ENCODE measurements at places on chromosomes 5 and 9.

DNA sequence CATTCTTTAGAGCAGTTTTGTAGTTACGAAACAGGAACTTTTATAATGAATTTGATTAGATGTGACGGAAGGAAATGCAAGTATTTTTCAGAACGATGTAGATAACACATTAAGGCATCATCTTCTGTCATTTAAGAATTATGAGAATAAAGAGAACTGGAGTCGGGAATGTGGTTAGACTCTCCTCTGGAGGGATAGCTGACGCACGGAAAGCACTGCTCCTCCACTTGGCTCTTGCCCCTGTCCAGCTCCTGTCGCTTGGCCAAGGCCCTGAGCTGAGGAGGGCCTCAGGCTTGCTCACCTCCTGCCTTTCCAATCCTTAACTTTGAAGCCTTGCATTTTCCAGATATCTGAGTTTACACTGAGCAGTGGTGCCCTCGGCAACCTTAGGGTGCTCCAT, 60.5 kb downstream of the MAP1B start:
- peaks cover 18% of the 10 kb centered on the region for H3K36me3 ChIP-seq
- H3K4me1 ChIP-seq, result peaks cover 30% of the 10 kb centered on the region
- no peak for DNase-seq
- peaks cover 3% of the 10 kb centered on the region for H3K27me3 ChIP-seq
- no peak overlapping the region for H3K27ac ChIP-seq

GRCh38 chr5:139393497-139394122, 1.3 kb downstream of the PROB1 start:
- peaks cover 16% of the 10 kb centered on the region for H3K27me3 ChIP-seq
- no peak overlapping the region for H3K27ac ChIP-seq
- DNase-seq, result no peak
- H3K36me3 ChIP-seq, result peaks cover 3% of the 10 kb centered on the region

GRCh38 chr5:141657404-141657803, 6.2 kb upstream of the FCHSD1 start:
- peaks cover 21% of the 10 kb centered on the region for H3K27me3 ChIP-seq
- H3K4me1 ChIP-seq, result peaks cover 18% of the 10 kb centered on the region
- H3K27ac ChIP-seq, result no peak overlapping the region

- no peak overlapping the region for H3K27ac ChIP-seq
- H3K36me3 ChIP-seq, result peaks cover 5% of the 10 kb centered on the region
- H3K27me3 ChIP-seq, result no peaks in the 10 kb centered on the region
Observed at GRCh38 chr5:124972703-124973102, 226.3 kb upstream of the ZNF608 start.

DNA sequence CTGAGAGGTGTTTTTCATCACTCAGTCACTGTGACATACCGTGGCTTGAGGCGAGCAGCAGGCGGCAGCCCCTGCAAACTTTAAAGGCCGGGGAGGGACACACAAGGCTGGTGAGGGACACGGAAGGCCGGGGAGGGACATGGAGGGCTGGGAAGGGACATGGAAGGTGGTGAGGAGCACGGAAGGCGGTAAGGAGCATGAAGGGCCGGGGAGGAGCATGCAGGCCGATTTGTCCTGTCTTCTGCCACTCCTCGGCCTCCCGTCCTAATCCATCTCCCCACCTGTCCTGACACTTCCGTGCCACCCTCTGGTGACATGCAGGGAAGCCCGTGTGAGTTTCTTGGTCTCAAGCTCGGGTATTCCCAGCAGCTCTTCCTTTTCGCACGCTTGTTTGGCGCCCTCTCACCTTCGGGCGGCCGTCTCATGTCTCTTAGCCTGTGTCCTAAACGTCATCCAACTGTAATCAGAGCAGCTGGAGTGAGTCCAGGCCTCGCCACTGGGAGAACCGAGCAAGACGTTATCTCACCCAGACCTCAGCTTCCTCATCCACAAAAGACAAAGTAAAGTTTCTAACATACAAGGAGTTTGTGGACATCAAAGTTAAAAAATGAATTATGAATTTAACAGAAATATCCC, 126.5 kb downstream of the MRPL36 start:
- no peaks in the 10 kb centered on the region for H3K4me1 ChIP-seq
- H3K27me3 ChIP-seq, result peaks cover 8% of the 10 kb centered on the region
- no peak for DNase-seq
- H3K27ac ChIP-seq, result no peak overlapping the region

- H3K36me3 ChIP-seq, result no peaks in the 10 kb centered on the region
- H3K4me3 ChIP-seq, result no peak overlapping the region
- DNase-seq, result no peak
- no peaks in the 10 kb centered on the region for H3K27me3 ChIP-seq
- no peak overlapping the region for H3K27ac ChIP-seq
Observed at GRCh38 chr9:85171163-85171562, 501.6 kb downstream of the NTRK2 start.

GRCh38 chr5:83281658-83282057, 189.9 kb upstream of the VCAN start:
- H3K4me1 ChIP-seq, result no peaks in the 10 kb centered on the region
- no peak overlapping the region for H3K27ac ChIP-seq
- no peak for DNase-seq

DNA sequence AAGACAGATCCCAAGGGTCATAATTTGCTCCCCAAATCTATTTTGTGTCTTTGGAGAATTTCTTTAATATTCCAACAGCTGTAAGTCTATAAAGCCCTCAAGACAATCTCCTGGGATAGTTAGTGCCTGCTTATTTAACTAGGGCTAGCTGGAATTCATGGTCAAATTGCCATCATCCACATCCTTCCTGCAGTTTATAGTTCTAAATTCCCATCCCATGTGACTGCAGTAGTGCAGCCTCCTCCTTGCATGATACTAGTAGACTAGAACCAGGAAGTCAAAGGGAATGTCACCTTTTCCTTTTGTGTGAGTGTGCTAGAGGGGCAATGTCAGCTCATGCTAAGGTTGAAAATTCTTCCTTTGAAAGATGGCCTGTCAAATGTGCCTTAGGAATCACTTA, 214.8 kb upstream of the PIK3R1 start:
- H3K4me1 ChIP-seq, result no peaks in the 10 kb centered on the region
- H3K27me3 ChIP-seq, result no peaks in the 10 kb centered on the region
- H3K36me3 ChIP-seq, result no peaks in the 10 kb centered on the region
- H3K4me3 ChIP-seq, result no peak overlapping the region
- no peak overlapping the region for H3K27ac ChIP-seq

- no peak for DNase-seq
- no peaks in the 10 kb centered on the region for H3K36me3 ChIP-seq
- no peak overlapping the region for H3K27ac ChIP-seq
- H3K27me3 ChIP-seq, result no peaks in the 10 kb centered on the region
- peaks cover 6% of the 10 kb centered on the region for H3K4me1 ChIP-seq
Observed at GRCh38 chr9:69600314-69601047, 71.7 kb downstream of the APBA1 start.

GRCh38 chr9:36929350-36929675, 104.8 kb downstream of the PAX5 start:
- no peak overlapping the region for H3K4me3 ChIP-seq
- H3K27me3 ChIP-seq, result peaks cover 2% of the 10 kb centered on the region
- H3K4me1 ChIP-seq, result no peaks in the 10 kb centered on the region
- DNase-seq, result no peak
- H3K36me3 ChIP-seq, result no peaks in the 10 kb centered on the region
- H3K27ac ChIP-seq, result no peak overlapping the region

DNA sequence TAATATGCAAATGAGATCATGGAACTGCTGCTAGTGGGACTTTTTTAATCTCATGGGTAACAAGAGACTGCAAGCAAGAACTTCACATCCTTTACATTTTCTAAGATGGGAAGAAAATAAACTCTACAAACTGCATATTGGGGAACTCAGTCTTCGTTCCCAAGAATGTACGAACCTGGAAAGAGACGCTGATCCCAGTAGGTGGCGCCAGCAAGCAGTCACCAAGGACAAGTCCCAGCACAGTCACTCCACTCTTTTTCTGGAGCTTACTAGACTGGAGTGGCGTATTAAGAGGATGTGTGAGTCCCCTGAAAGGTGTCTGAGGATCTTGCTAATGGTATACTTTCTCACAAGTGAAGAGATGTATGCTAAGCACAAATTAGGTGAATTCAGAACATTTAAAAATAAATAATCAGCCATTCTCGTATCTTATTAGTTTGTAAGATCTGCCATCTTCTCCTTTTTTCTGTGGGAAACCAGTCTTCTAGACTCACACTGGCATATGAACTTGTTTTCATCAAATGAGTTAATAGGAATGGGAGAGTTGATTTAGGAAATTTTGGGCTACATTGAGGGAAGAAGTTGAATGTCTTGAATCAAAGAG, 16.0 kb upstream of the PUM3 start:
- no peak overlapping the region for H3K27ac ChIP-seq
- no peaks in the 10 kb centered on the region for H3K4me1 ChIP-seq
- peak; percentile 79 for DNase-seq
- H3K27me3 ChIP-seq, result no peaks in the 10 kb centered on the region
- no peaks in the 10 kb centered on the region for H3K36me3 ChIP-seq
- H3K4me3 ChIP-seq, result no peak overlapping the region

GRCh38 chr9:123883634-123884033, 46.3 kb downstream of the DENND1A start:
- H3K27me3 ChIP-seq, result peaks cover 3% of the 10 kb centered on the region
- H3K4me1 ChIP-seq, result peaks cover 10% of the 10 kb centered on the region
- no peak overlapping the region for H3K4me3 ChIP-seq
- no peak for DNase-seq
- H3K36me3 ChIP-seq, result no peaks in the 10 kb centered on the region

GRCh38 chr5:154811653-154812465, 38.5 kb downstream of the FAXDC2 start:
- H3K4me1 ChIP-seq, result peaks cover 11% of the 10 kb centered on the region
- H3K27me3 ChIP-seq, result peaks cover 6% of the 10 kb centered on the region

DNA sequence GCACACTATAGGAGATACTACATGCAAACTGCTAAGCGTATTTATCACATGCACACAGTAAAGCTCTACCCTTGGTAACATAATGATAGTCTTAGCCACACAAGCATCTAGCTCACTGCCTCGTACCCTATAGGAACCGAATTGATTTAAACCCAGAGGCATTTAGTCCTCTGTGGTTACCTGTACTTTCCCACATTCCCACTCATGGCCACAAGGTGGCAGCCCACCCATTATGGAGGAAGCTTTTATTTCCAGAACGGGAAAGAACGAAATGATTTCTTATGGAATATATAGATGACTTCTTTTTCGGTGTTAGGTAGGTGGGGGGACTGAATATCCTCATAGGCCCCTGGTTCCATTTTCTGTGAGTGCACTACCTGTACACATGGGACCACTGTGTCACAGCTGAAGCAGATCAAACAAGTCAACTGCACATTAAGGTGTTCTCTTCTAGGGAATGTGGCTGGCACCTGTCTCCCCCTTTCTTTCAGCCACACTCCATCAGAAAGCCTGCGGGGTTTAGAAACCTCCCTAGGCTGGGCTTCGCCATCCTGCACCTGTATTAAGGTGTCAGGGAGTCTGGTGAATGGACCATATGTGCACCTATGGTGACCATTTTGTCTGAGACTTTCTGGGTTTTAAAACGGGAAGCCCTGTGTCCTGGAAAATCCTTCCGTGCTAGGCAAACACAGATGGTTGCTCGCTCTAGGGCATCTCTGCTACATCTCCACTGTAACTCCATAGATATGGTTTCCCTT, 313.2 kb downstream of the SLIT3 start:
- H3K27ac ChIP-seq, result no peak overlapping the region
- H3K36me3 ChIP-seq, result no peaks in the 10 kb centered on the region
- H3K27me3 ChIP-seq, result no peaks in the 10 kb centered on the region
- DNase-seq, result peak; percentile 75
- H3K4me3 ChIP-seq, result no peak overlapping the region

GRCh38 chr9:124843456-124844034, 9.7 kb upstream of the WDR38 start:
- no peak for DNase-seq
- H3K4me3 ChIP-seq, result no peak overlapping the region

DNA sequence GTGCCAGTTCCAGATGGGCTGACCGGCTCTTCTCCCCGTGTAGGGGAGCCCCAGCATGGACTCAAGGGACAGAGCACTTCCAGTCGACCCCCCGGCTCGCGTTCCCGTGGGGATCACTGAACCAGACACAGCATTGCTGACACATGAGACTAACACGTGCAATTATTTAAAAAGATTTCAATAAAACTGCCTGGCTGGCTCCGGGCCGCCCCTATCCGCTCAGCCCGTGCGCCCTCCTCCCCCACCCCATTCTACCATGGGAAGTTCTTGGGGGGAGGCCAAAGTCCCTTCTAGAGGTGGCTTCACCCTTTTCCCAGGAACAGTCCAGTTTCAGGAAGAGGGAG, 4.7 kb downstream of the TESK1 start:
- DNase-seq, result no peak
- H3K27me3 ChIP-seq, result peaks cover 2% of the 10 kb centered on the region
- no peak overlapping the region for H3K4me3 ChIP-seq
- peaks cover 5% of the 10 kb centered on the region for H3K4me1 ChIP-seq
- H3K27ac ChIP-seq, result no peak overlapping the region
- H3K36me3 ChIP-seq, result peaks cover 9% of the 10 kb centered on the region

DNA sequence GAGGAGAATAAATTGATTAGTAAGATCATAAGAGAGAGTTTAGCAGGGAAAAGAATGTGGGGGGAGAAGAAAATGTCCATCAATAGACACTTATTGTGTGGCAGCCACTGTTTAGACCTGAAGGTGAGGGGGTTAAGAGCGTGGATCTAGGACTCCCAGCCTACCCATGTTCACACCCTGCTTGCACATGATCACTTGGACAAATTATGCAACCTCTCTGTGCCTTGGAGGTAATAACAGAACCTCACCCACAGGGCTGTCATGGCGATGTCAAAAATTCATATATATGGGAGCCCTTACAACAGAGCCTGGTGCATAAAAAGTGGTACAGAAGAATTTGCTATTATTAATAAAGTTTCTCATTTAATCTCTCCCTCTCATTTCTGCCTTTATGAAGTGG, 86.0 kb upstream of the EQTN start:
- peaks cover 5% of the 10 kb centered on the region for H3K27me3 ChIP-seq
- H3K36me3 ChIP-seq, result no peaks in the 10 kb centered on the region
- peaks cover 18% of the 10 kb centered on the region for H3K4me1 ChIP-seq
- H3K27ac ChIP-seq, result no peak overlapping the region
- no peak overlapping the region for H3K4me3 ChIP-seq

GRCh38 chr5:31434898-31435297, 97.0 kb downstream of the DROSHA start:
- peaks cover 22% of the 10 kb centered on the region for H3K36me3 ChIP-seq
- peaks cover 1% of the 10 kb centered on the region for H3K27me3 ChIP-seq
- H3K27ac ChIP-seq, result no peak overlapping the region
- H3K4me1 ChIP-seq, result peaks cover 10% of the 10 kb centered on the region

- no peak for DNase-seq
- peaks cover 21% of the 10 kb centered on the region for H3K4me1 ChIP-seq
- H3K27me3 ChIP-seq, result peaks cover 5% of the 10 kb centered on the region
- H3K27ac ChIP-seq, result peak overlapping the region; percentile 21
- H3K36me3 ChIP-seq, result peaks cover 7% of the 10 kb centered on the region
Observed at GRCh38 chr5:61423487-61424145, 91.6 kb downstream of the ZSWIM6 start.

Measured in endothelial cell (in vitro differentiated cells).